ENCODE measurements at places on chromosomes 1 and 21. TPM values are rescaled to one million over a fixed set of nuclear protein-coding genes. Genes with fewer than 3 reads are reported as not detected.

Gene CDA
- total RNA-seq, result 4.8 TPM

Gene LCE2A
- total RNA-seq, result not detected

Gene CCDC18
- 1.4 TPM for total RNA-seq

Gene PAX7
- not detected for total RNA-seq

Gene CACNA1E
- 0.32 TPM for total RNA-seq
